ENCODE measurements at places on chromosomes 7 and 10.
A peak's percentile ranks its signal among the peaks of the same experiment; 100 is the strongest.

DNA sequence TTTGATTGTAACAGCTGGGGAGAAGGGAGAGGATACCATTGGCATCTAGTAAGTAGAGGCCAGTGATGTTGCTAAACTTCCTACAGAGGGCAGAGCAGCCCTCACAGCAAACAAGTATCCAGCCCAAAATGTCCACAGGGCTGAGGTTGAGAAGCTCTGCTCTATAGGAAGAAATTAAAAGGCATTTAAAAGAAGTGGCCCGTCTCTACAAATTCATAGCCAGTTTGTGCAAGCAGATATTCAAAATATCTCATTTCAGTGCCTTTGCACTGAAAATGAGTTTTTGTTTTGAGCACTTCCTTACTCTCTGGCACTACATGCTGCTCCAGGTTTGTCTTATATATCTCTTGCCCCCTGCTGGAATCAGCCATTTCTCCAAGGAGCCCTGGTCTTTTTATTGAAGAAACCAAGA is 330.0 kb downstream of the BBS9 start:
- peak; percentile 22 for DNase-seq

DNA sequence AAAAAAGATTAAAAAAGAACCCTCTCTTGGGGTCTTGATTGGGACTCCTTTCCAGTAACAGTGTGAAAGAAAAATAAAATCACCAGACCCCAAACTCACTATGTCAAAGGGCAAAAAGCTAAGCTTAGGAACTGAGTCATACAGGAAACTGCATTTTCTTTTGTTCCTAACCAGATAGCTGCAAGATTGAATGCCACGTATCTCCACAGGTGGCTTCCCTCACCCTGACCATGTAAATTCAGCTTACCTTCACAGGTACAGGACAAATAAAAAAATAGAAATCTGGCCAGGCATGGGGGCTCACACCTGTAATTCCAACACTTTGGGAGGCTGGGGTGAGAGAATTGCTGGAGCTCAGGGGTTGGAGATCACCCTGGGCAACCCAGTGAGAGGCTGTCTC is 32.5 kb upstream of the EIF4H start:
- no peak for DNase-seq

GRCh38 chr10:95531058-95531809 is 29.9 kb downstream of the SORBS1 start:
- no peak for DNase-seq

GRCh38 chr10:124433461-124433860 is 14.7 kb upstream of the OAT start:
- no peak for DNase-seq

GRCh38 chr10:131849591-131850382 is 51.0 kb upstream of the PPP2R2D start:
- DNase-seq, result peak; percentile 2

DNA sequence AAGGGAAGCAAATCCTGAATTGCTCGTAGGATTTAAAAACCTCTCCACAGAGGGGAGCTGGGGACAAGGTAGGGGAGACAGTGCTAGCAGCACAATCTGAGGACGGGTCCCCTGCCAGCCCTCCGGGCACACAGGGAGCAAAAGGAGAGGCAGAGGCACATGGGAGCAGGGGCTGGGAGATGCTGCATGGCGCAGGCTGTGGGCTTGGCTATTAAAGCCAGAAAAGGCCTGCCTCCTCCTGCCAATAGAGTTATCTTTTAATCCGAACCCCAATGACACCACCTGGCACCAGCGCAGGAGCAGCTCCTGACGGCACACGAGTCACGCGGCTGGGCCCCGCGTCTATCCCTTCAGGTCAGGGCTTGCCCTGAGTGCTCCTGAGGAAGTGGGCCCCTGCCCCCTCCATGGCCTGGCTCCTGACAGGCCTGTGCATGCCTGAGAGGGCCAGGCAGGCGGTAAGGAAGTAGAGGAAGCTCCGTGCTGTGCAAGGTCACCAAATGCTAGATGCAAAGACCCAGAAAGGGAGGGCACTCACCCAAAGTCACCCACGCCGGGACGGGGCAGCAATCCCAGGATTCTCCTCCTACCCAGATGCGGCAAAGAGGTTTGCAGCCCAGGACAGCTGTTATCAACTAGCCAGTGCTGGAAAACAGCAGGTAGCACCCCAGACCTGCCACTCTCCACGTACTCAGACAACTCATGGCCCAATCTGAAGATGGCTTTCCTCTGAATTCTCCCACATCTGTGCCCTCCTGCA is 28.1 kb downstream of the DLG5 start:
- DNase-seq, result no peak

GRCh38 chr10:89281606-89282395 is 20.0 kb upstream of the IFIT2 start:
- no peak for DNase-seq

DNA sequence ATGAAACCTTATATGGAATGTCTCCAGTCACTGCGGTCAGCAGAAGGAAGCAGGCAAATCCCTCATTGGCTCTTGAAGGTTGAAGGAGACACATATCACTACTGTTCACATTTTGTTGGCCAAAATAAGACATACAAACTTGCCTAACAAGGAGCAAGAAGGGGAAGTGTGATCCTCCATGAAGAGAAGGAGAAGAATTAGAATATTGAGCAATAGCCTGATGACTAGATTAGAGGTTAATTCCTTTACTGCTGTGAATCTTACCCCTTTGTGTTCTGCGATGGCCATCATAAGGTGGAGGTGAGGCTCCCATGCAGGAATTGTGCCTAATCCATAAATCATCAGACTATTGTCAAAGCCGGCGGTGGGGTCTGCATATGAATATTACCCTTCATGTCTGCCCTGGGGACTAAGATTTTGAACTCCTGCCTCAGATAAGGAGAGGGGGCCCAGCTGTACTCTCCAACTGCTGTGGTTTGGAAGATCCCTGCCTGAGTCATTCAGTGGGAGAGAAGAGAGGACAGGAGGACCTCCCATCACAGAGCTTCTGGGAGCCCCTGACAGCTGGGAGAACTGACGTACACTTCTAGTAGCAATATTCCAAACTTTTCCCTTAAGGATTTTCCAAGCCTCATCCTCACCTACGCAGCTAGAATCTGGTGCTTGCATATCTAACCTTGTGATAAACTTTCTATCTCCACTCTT is 398.5 kb downstream of the REEP3 start:
- DNase-seq, result no peak

DNA sequence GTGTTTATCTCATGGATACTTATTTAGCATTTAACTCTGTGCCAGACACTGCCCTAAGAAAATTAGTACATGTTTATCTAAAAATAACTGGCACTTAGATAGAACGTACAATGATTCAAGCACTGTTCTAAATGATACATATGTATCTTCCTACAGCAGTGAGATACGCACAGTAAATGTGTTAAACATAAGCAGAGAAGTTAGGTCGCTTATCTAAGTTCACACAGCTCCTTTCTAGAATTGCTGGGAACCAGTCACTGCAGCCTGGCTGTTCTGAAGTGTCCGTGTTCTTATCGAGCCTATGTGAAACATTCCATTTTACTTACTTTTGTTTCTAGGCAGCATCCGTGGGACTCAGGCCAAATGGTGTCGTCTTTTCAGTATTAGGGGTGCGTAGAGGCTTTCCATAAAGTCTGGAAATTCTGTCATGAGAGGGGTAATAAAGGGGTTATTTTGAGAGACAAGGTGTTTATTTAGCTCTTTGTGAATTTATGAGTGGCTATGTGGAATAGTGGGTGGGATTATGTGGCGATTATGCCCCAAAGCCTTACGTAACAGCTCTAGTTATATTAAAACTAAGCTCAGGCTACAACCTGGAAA is 186.9 kb downstream of the SND1 start:
- no peak for DNase-seq

GRCh38 chr7:77433901-77434300 is 17.8 kb upstream of the GSAP start:
- no peak for DNase-seq

DNA sequence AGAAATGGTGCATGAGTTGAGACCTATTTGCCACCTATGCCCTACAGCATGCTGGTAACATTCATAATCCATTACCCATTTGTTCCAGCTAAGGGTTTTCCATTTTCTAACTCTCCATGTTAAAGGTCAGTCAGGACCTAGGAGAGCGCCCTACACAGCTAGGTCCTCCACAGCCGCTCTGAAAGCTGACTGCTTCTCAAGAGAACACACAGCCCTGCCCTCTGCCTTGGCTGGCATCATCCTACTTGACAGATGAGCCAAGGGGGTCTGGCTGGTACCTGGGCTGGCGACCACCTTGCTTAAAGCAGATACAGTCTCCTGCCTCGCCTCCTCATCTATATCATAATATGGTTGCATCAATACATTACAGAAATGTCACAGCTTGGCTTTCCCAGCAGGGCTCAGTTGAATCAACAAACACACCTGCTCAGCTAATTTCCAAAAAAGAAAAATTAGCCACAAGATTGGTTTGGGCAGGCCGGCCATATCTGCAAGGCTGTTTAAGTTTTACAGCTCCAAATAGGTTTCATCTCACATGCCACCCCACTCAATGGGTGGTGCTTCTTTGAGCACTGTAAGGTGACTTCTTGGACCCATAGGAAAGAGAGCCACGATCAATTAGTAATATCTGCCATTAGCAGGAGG is 17.3 kb downstream of the TLL2 start:
- no peak for DNase-seq

GRCh38 chr7:74584160-74584954 is 73.2 kb upstream of the GTF2I start:
- DNase-seq, result no peak

- DNase-seq, result peak; percentile 37
Measured at GRCh38 chr7:123769371-123769770, 20.6 kb upstream of the WASL start.

GRCh38 chr10:43086321-43086942 is 9.6 kb downstream of the RET start:
- no peak for DNase-seq

DNA sequence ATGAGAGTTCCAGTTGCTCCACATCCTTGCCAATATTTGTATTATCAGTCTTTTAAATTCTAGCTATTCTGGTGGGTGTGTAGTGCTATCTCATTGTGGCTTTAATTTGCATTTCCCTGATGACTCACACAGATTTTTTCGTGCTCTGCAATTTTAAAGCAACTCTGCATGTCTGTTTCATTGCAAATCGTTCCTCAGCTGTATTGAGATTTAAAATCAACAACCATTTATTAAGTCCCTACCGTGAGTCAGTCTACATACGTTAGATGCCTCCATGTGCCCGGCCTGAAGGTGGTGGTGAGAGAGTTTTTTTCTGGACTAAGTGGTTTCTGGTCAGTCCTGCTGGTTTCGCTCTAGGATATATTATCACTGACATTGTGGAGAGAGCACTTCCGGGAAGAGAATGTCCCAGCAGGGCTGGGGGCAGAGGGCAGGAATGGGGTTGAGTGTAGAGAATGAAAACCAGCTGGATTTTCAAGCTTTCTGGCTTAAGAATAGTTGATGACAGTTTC is 8.4 kb upstream of the HYCC1 start:
- no peak for DNase-seq

DNA sequence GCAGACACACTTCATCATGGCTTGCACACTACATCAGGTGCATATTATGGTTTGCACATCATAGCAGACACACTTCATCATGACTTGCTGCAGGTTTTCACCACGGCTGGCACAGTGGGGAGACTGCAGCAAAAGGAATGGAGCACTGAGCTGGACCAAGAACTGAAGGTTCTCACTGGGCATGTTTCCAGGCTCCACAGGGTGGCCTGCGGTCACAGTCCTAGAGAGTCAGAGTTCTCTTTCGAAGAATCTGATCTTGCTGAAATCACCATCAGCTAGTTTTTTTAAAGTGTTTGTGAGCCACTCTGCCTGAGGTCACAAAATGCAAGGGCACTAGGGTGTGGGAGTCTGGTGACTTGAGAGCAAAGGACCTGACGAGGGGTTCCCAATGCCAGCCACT is 140.4 kb upstream of the NPY start:
- DNase-seq, result no peak

GRCh38 chr10:125035588-125036295 is 93.8 kb downstream of the ZRANB1 start:
- DNase-seq, result no peak

DNA sequence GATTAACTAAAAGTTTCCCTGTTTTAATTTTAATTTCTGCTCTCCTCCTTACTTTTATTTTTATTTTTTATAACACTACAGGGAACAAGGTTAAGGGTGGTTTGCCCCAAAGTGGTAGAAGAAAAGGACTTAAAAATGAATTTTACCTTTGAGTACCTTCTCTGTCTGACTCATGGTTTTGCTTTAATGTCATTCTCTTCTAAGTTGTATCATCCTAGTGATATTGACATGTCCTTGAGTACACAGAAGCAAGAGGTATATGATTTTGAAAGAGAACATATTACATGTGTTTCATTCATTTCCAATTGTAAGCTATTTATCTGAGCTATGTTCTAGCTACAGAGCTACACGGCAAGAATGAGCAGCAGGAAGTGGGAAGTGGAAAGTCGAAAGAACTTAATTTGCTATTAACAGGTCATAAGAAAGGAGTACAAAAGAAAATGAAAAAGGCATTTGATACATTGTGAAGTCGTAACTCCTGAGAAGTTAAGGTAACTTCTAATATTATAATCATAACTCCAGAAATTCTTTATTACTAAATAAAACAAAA is 112.5 kb downstream of the SEMA3A start:
- DNase-seq, result no peak

DNA sequence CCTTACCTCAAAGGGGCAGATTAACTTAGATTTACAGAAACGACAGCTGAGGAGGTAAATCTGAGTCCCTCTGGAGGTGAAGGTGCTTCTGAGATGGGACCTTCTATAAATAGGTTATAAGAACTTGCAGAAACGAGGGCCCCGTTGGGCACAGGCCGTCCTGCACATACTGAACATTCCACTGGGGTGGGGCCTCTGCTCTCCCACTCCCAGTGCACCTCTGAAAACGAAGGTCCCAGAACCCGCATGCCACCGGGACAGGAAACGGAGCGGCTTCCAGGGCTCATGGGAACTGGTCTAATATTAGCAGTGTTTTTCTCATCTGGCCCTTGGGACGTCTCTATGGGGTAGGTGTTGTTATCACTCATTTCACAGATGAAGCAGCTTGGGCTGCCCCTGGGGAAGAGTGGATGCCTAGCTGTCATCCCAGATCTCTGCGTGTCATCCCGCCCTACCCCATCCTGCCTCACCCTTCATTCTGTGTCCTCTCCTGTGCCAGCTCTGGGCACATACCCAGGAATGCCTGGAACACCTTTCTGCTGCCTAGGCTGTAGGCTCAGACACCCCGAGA is 19.6 kb downstream of the C10orf62 start:
- peak; percentile 74 for DNase-seq

GRCh38 chr7:14501436-14501835 is 401.1 kb downstream of the DGKB start:
- DNase-seq, result no peak

GRCh38 chr7:35722054-35722849 is 27.3 kb upstream of the HERPUD2 start:
- DNase-seq, result no peak

DNA sequence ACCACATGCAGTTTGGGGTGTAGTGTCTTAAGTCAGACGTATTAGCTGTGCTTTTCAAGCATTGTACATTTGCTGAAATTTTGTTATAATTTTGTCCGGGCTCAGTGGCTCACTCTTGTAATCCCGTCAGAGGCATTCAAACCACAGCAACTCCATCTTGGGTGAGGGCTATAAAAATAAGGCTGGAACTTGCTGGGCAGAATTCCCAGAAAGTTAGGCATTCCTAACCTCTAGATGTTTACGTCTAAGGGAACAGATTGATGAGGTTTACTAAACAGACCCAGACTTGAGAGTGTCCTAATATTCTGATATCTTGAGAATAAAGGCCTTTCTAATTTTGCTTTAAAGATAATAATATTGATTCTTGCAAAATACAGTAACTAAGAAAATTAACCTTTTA is 957.8 kb downstream of the NXPH1 start:
- no peak for DNase-seq

- DNase-seq, result no peak
Measured at GRCh38 chr10:8273749-8274148, 219.3 kb downstream of the GATA3 start.
